ENCODE measurements at places on chromosomes 7 and 10.

DNA sequence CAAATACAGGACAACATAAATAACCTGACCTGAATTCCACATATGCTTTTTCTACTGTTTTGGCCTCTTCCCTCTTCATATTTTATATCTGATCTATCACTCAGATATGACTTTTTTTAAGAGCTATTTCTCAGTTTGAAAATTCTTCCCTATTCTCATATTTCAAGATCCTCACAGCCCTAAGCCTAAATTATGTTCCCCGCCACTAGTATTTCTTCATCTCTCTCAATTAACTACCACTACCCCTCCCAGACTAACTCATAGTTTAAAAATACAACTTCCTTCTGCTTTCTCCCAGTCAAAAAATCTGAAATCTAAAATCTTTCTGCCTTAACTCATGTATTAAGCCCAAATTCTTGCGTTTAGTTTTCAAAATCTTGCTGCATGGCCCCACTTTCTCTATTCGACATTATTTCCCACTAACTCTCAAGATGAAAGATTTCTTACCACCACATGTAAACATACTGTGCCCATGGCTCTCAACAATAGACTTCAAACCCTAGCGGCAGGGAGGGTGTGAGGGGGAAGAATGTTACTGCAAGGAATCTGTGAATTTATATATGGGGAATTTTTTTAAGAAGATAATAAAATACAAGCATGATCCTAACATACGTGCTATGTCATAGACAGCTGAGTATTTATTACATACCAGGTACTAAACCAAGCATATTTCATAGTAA lies 64.6 kb downstream of the TFEC start:
- DNase-seq, result no peak

GRCh38 chr7:101125989-101126650 lies 784 bp upstream of the SERPINE1 start:
- peak; percentile 55 for DNase-seq

DNA sequence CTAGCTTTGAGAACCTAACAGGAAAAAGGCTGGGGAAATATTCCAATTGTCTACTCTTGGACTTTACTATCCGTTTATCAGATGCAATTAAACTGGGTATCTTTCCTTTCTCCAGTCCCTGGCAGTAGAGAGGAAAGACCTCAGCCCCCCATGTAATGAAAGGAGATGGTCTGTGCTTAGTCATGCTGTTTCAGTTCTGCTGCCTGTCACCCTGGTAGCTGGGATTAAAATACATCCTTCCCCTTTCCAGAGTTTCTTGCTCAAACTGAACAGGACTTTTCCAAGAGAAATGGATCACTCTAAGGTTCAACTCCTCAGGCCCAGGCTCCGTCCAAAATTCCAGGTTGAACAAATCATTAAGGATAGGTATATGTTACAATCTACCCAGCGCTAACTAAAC lies 202.9 kb downstream of the PTEN start:
- no peak for DNase-seq

DNA sequence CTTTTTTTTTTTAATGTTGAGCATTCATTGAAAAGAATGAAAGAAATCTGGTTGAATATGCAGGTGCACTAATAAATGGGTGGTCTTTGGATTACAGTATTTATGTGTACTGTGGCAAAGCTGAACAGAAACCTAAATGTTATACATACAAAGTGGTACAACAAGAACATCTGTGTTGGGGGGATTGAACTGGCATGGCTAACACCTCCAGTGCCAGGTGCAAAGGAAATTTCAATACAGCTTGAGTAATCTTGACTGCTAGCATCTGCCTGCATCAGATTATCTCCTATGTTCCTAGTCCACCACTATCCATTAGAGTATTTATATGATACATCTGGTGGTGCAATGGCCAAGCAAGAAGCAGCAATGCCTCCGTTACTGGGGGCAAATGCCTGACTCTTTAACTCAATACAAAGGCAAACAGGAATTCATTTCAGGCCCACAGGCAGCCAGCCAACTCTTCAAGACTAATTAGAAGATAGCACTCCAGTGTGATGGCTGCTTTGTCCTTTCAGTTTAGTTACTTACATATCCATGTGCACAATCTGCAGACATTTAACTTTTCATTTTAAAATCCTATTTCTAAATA lies 220.5 kb upstream of the ETV1 start:
- peak; percentile 60 for DNase-seq

DNA sequence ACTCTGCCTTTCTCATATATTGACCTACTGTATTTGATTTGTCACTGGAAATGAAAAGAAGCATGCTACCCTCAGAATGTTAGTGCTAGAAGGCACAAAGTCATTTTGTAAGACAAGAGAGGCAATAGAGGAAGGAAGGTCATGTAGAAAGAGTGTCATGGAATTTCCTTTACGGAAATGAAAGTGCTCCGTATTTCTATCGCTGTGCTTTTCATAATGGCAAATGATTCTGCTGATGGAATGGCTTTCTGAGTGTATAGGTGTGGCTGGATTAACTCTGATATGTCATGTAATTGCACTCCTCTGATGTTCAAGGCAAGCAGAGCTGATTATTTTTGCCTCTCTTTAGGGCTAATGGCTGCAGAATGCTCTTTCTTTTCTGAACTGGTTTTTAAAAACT lies 15.5 kb upstream of the STEAP4 start:
- no peak for DNase-seq

DNA sequence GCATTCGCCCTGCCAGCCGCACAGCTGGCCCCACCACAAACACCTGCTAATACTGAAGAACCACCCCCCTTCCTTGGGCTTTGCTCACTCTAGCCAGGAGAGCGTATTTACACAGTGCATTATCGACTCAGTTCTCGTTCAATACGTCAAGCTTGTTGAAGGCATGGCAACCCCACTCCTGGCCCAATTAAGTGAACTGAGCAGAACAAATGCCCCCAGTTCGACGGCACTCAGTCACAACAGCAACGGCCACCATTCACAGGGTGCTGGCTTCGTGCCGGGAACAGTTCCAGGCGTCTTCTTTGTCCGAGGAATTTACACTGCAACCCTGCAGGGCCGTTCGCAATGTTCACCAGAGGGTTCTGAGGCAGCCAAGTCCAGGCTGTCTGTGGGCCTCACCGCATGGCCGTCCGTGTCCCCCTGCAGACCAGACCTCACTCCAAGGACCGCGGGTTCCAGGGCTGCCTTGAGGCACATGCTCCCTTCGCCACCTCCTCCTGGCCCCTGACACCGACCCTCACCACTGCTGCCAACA lies 175.3 kb downstream of the DIP2C start:
- no peak for DNase-seq

- DNase-seq, result no peak
These were observed 100.3 kb downstream of the MCU start for GRCh38 chr10:72792288-72792687.

DNA sequence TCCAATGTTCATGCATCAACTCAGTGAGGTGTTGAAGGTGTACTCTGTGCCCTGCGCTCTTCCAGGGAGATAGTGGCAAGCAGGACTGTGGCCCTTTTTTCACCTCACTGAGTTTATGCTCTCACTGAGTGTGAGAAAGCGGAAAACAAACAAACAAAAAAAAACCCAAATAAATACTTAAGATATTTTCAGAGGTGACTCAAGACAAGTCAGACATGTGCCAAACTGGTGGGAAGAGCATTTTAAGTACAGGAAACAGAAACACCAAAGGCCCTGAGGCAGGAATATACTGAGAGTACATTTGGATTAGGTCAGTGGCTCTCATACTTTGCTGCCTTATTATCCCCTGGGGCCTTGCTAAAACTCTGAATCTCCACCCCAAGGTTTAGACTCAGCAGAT lies 111.9 kb upstream of the IGFBP3 start:
- no peak for DNase-seq
